Pancreas (tissue), 10 donors: ENCODE measurements at places on chromosomes 16 and 17. TPM values are rescaled to one million over a fixed set of nuclear protein-coding genes. Genes with fewer than 3 reads are reported as not detected.

GRCh38 chr16:81586977-81587625 lies 142.5 kb downstream of the CMIP start:
- no peaks in the 10 kb centered on the region for H3K27me3 ChIP-seq
- peaks cover 13% of the 10 kb centered on the region for H3K4me1 ChIP-seq
- H3K27ac ChIP-seq, result no peak overlapping the region
- no peaks in the 10 kb centered on the region for H3K36me3 ChIP-seq

DNA sequence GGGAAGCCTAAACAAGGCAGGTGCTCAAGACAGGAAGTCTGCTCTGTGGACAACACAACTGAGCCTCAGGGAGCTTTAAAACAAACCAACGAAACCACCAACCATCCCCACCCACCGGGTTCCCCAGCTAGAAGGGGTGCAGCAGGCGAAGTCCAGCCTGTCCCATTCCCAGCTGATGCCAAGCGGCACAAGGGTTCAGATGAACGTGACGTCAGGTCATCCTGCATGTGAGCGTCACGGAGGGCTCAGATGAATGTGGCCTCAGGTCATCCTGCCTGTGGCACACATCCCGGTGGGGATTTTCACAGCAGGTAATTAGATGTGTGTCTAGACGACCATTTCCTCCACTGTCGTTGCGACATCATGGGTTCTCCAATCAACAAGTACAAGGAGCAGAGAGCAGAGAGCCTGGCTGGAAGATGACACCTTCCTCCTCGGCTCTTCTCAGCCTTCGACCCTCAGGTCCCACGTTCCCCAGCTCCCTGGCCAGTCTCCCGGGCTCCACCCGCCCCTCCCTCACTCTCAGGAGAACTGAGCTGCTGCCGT lies 246.5 kb downstream of the FOXL1 start:
- H3K36me3 ChIP-seq, result no peaks in the 10 kb centered on the region
- H3K27me3 ChIP-seq, result no peaks in the 10 kb centered on the region
- no peak for DNase-seq
- no peaks in the 10 kb centered on the region for H3K4me1 ChIP-seq
- H3K4me3 ChIP-seq, result no peak overlapping the region
- no peak overlapping the region for H3K27ac ChIP-seq

GRCh38 chr17:81396722-81397313 lies 1.6 kb downstream of the BAHCC1 start:
- H3K27ac ChIP-seq, result peak overlapping the region; percentile 95
- DNase-seq, result peak; percentile 79
- no peaks in the 10 kb centered on the region for H3K36me3 ChIP-seq
- H3K4me3 ChIP-seq, result peak overlapping the region; percentile 29
- no peaks in the 10 kb centered on the region for H3K27me3 ChIP-seq

DNA sequence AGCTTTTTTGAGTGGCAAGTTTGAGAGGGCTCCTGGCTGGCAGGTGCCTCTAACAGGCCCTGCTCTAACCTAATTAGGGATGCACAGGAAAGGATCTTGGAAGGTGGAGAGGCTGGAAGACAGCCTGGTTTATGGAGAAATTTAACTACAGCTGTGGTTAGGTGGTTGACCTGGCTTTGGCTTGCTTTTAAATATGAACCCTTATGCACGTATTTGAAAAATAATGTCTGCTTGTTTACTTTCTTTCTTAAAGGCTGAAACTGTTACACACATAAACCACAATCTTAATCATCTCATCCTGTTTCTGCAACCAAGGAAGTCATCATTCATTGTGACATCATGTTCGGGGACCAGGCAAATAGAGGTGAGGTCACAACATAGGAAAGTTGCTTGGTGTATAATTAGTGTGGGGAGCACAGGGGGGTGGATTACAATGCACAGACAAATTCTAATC lies 23.1 kb upstream of the DHRS13 start:
- no peaks in the 10 kb centered on the region for H3K4me1 ChIP-seq
- H3K4me3 ChIP-seq, result no peak overlapping the region
- peaks cover 4% of the 10 kb centered on the region for H3K36me3 ChIP-seq
- no peak for DNase-seq
- H3K27me3 ChIP-seq, result no peaks in the 10 kb centered on the region

TERB1 gene
- not detected for total RNA-seq
